ENCODE measurements at places on chromosomes 7 and 10.

DNA sequence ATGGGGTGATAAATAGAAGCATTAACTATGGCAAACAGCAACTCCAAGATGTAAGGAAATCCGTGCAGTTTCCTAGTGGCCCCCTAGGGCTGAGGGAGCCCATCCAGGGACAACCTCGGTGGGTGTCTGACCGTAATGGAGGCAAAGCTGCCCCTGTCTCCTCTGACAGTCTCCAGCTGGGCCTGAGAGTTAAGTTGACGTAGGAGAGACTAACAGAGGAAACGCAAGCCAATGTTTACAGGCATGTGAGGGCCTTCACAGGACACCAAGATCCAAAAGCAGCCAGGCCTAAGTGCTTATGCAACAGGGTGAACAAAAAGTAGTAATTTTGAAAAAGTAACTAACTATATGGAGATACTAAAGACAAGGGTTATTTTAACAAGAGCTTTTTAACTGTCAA is 330.0 kb upstream of the C7orf33 start:
- DNase-seq: no peak

DNA sequence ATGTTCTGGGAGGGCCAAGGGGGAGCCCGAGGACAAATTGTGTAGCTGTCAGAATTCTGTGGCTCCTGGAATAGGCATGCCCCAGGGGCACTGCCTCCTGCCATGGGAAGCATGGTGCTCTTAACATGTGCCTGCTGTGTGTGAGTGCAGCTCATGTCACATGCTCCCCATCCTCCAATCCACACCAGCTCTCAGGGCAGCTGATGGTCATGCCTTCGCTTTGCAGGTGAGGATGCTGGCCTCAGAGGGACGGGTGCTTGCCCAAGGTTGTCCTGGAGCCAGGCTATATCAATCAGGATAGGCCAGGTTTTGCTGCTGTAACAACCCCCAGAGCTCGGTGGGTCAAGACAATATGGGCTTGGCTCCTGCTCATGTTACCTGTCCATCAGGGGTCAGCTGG is 303.4 kb downstream of the RPS24 start:
- DNase-seq: no peak

DNA sequence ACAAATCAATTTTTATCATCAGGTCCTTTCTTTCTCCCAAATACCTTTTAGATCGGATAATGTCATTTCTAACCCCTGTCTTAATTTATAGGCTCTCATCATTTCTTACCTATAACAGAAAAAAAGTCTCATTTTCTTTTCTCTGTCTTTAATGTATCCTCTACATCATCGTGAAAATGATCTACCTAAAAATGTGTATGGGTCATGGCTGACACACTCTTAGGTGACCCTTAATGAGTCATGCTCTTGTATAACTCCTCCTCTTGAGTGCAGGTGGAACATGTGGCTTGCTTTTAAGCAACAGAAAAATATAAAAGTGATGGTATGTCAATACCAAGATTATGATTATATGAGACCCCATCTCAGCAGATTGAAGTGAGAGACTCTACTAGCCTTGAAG is 139.4 kb downstream of the SEMA3C start:
- no peak for DNase-seq

DNA sequence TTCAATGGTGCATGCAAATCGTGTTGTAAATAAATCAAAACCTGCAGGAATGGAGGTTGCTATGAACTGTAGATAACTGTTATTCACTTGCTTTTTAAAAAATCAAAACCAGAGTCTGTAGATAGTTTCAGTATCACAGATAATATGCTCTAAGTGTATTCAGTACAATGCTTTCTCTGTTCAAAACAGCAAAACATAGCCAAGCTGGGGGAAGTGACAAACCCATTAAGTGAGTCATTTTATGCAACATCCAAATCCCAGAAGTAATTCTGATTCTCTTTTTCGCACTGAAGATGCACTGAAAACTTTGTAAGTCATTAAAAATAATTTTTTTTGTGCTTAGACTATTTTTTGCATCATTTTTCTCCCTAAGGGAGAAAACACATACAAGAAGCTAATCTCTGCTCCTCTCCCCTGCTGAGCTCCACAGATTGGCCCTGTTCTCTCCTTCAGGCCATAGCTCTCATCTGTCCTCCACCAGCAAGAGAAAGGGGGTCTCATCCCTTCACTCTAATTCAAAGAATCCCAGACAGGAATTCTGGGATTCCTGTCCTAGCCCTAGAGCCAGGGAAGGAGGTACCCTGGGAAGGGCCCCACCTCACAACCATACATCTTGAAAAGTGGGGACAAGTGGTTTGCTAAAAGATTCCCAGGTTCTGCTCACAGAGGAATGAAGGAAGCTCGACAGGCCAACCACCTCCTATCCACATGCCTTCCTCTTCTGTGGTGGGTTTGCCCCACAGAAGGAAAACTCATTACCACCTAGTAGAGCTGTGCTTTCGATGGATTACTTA is 4.9 kb downstream of the PRTFDC1 start:
- no peak for DNase-seq

GRCh38 chr10:73840056-73840402 is 28.6 kb upstream of the NDST2 start:
- DNase-seq: no peak

DNA sequence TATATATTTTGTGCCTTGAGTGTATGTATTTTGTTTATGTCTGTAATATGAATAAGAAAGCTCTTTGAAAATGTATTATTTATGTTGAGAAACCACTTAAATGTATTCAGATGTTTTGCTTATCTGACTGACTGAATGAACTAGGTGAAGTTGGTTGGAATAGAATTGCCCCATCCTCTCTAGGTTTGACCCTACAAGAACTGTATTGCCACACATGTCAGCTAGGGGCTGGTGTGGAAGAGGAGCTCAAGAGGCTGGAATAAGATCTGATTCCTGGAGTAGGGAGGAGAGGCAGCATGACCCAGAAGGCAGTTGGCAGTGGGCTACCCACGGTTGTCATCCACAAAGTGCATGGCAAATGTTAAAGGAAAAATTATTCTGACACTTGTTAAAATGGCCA is 9.1 kb downstream of the SSMEM1 start:
- DNase-seq: no peak

DNA sequence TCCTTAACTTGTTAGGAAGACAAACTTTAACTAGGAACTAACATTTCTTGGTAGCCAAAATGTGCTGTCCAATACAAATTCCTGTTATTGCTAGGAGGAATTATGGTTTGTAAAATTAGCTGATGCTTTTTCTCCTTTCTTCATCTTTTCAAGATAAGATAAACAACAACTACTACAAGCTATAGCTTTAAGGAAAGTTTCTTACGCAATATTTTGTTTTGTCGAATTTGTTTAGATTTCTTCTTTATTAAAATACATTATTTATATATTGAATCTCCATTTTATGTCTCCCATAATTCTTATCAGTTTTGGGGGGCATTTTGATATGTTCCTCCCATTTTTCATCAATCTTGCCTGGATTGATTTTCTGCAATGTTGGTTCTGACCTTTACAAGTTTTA is 277.5 kb downstream of the SUGCT start:
- DNase-seq: no peak

- no peak for DNase-seq
Observed at GRCh38 chr10:31622978-31623377, 304.0 kb downstream of the ZEB1 start.

DNA sequence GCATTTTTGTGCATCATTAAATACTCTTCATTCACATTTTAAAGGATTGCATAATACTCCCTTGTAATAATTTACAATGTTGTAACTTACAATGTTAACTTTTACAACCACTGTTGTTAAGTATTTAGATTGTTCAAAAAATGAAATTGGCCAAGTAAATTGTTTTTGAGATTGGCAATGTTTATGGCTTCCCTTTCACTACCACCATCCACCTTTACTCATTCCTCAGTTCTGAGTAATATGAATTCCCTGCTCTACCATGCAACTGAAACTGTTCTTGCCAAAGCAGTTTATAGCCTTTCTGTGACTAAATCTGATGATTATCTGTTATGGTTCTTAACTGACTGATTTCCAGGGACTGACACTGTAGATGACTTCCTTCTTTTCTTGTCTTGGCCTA is 80.5 kb upstream of the TMEM106B start:
- no peak for DNase-seq

DNA sequence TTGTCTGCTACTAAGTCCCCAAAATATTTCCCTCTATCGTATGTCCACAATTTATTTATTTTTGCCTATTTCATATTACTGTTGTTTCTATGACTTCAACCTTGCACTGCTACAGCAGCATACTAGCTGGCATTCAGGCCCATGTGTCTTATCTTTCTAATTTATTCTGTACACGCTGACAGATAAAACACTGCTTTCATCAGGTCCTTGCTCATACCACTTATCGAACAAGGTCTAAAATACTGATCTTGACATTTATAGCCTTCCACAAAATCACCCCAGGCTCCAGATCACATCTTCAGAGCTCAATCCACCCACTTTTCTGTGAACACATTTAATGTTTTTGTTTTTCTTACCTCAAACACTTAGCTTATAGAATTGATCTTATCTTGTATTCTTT is 374.6 kb downstream of the THSD7A start:
- DNase-seq: no peak

DNA sequence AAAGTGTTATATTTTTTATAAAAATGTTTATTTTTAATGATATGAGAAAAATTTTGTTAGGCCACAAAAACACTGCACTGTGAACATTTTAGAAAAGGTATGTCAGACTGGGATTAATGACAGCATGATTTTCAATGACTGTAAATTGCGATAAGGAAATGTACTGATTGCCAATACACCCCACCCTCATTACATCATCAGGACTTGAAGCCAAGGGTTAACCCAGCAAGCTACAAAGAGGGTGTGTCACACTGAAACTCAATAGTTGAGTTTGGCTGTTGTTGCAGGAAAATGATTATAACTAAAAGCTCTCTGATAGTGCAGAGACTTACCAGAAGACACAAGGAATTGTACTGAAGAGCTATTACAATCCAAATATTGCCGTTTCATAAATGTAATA is 64.8 kb upstream of the CAPZA2 start:
- no peak for DNase-seq

GRCh38 chr7:43960933-43961332 is 34.7 kb downstream of the UBE2D4 start:
- DNase-seq: no peak

DNA sequence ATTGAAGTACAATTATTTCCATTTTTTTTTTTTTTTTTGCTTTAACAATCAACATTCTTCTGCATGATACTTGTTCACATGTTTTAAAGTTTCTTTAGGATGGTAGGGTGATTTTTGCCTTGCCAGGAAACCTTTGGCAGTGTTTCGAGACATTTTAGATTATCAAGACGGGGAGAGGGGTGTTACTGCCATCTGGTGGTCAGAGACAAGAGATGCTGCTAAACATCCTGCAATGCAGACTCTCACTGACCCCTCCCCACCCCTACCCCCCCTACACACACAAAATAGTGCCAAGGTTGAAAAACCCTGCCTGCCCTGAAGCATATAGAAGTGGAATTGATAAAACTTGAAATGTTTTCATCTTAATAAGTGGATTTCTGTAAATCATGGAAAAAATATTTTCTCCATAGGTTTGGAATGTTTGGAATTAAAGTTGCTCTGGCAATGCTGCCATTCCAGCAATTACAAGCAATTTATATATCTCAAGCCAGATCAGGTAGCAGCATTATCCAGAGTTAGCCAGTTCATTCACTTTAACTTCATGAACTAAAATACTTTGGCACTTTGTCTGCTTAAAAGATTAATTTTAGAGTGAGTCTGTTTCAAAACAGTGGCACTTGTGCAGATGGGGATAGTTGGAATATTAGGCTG is 62.1 kb downstream of the SDHAF3 start:
- peak; percentile 59 for DNase-seq

DNA sequence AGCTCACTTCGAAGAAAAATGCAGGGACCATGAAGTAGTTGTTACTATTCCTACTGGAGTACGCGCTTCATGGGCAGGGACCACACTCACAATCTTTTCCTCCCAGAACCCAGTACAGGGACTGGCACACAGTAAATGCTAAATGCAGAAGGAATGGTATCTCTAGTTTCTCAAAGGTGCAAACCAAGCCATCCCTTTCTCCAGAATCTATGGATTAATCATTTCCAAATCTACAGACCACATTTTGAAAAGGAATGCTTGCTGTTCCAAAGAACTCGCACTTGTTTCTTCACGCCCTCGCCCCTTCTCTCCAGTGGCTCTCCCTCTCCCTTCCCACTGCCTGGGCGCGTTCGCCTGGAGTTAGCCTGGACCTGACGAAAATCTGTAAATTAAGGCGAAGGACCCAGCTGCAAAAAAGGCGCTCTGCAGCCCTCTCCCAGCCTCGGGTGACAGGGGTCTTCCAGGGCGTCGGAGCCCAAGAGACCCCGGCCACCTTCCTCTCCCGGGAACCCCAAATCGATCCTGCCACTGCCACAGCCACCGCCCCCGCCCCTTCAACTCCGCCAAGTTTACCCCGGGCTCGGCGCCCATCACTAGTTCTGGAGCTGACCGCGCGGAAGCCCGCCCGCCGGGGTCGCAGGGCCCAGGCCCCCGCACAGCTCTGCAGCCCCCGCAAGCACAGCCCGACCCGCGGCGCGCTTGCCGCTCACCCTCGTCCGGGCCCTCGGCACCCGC is 527 bp downstream of the PDIA4 start:
- DNase-seq: no peak

DNA sequence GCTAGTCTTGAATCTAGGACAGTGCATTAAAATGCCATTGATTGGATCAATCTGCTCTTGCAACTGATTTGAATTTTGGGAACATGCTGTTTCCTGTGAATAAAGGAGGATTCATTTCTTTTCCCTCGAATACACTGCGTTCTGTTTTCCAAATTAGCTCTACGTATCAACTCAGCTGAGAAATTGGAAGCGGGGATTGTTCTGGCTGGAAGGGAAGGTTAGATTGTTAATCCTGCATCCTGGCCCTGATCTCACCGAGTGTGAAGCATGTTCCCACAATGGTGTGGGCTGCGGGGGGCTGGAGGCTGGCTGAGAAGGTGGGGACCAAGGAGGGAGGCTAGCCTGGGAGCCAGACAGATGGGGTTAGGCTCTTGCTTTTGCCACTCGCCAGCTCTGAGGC is 17.6 kb downstream of the HTRA1 start:
- no peak for DNase-seq

DNA sequence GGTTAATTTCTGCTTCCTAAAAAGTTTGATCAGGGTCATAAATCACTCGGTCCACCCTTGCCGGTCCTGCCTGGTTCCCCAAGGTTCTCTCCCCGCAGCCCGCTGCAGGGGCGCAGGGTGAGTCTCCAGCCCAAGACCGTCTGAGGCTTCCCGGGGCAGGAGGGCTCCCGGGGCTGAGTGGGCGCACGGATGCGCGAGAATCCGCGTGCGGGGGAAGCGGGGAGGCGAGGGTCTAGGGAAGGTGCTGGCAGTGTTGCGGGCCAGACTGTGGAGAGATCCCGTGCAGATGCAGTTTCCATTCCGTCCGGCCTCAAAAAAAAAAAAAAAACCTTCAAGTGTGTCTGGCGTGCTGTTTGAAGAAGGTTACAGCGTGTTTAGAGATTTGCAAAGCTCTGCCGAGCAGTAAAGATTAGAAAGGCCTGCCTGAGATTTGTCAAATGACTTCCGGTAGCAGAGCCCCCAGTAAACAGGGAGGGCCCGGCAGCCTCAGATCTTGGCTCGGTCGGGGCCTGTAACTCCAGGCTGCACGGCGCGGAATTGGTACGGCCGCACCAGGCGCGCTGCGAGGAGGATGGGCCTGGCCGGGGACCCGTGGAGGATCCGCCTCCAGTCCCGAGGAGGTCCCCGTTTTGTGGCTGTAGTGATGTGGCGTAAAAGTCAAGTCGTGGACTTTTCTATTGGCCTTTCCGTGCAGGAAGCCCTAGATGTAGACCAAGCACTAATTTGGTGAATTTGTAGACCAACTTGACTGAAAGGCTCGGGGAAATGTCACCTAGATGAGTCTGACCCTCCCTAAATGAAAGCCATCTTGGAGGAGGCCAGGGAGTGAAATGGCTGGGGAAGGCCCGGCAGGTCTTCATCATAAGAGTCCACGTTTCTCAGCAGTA is 293.2 kb upstream of the NFE2L3 start:
- DNase-seq: no peak

GRCh38 chr7:151851145-151851751 is 25.7 kb downstream of the PRKAG2 start:
- DNase-seq: no peak

Measured in NCI-H345 (cell line).